ENCODE measurements at places on chromosomes 2 and 18.
A peak's percentile ranks its signal among the peaks of the same experiment; 100 is the strongest.

DNA sequence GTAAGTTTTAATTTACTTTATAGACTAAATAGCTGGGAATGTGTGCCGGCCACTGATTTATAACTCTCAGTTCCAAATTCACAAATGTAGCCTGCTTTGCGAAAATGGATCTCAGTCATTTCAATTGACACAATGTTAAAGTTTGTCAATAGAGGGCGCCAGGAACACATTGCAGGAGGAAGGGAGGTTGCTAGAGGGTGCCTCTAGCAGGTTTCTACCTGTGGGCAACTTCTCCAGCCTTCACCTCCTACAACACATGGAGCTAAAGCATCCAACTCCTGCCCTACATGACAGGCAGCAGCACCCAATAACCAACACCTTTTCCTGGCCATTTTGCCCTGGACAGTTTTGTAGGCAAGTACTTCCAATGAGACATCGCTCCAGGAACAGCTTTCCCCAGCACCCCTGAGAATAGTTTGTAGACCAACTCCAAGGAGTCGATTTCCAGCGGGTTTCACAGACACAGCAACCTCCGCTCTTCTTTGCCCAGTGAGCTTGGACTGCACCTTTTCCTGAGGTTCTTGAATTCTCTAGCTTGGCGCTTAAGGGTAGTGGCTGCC is 784.8 kb upstream of the CDH2 start:
- H3K36me3 ChIP-seq = no peaks in the 10 kb centered on the region
- H3K4me3 ChIP-seq = no peak overlapping the region
- H3K27ac ChIP-seq = no peak overlapping the region
- no peaks in the 10 kb centered on the region for H3K4me1 ChIP-seq
- H3K27me3 ChIP-seq = no peaks in the 10 kb centered on the region

DNA sequence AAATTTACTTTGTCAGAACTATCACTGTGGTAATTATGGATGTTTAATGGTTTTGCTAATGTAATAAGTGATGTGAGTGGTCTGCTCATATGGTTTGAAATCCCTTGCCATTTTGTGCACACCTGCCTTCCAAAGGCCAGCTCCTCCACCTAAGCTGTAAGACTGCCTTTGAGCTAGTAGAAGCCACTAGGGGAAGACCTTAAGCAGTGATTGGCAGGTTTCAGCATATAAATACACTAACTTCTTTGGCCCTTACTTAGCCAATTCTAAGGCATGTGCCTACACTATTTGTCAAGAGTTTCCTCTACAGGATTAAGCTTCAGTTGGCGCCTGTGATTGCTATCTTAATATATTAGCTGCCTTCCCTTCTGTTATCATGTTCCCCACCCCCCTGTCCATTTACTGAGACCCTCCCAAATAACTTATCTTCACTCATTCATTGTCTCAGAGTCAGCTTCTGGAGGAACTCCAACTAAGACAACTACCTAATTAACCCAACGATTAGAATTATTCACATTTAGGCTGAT is 141.1 kb downstream of the MBD5 start:
- DNase-seq = no peak
- H3K27me3 ChIP-seq = no peaks in the 10 kb centered on the region
- H3K4me3 ChIP-seq = no peak overlapping the region
- no peak overlapping the region for H3K27ac ChIP-seq

GRCh38 chr2:45312275-45312674 is 298.8 kb downstream of the SRBD1 start:
- H3K4me1 ChIP-seq = no peaks in the 10 kb centered on the region
- H3K27ac ChIP-seq = no peak overlapping the region
- no peak overlapping the region for H3K4me3 ChIP-seq
- H3K36me3 ChIP-seq = no peaks in the 10 kb centered on the region
- peaks cover 2% of the 10 kb centered on the region for H3K27me3 ChIP-seq

GRCh38 chr2:172021955-172022354 is 22.2 kb downstream of the METAP1D start:
- H3K27ac ChIP-seq = no peak overlapping the region
- no peaks in the 10 kb centered on the region for H3K27me3 ChIP-seq
- H3K36me3 ChIP-seq = no peaks in the 10 kb centered on the region

DNA sequence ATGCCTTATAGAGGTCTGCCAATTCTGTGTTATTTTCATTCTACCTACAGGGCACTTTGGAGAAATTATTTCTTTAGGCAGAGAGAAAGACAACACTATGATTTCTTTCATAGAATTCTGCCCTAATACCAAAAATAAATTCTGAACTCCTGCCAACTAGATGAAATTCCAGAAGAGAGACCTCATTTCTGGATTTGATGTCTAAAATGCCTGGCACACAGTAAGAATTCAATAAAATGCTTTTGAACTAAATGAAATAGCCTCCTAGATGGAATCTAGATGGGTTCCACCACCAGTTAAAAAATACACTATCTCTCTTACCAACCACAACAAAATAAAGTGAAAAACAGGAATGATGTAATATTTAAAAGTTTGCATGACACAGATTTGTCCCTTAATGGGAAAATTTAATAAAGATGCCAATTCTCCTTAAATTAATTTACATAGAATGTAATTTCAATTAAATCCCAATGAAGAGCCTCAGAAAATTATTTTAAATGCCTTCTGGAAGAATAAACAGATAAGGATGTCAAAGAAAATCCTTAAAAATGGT is 75.0 kb downstream of the OSBPL1A start:
- DNase-seq = no peak
- H3K27ac ChIP-seq = no peak overlapping the region
- H3K4me1 ChIP-seq = no peaks in the 10 kb centered on the region
- H3K27me3 ChIP-seq = no peaks in the 10 kb centered on the region
- H3K36me3 ChIP-seq = no peaks in the 10 kb centered on the region
- no peak overlapping the region for H3K4me3 ChIP-seq

DNA sequence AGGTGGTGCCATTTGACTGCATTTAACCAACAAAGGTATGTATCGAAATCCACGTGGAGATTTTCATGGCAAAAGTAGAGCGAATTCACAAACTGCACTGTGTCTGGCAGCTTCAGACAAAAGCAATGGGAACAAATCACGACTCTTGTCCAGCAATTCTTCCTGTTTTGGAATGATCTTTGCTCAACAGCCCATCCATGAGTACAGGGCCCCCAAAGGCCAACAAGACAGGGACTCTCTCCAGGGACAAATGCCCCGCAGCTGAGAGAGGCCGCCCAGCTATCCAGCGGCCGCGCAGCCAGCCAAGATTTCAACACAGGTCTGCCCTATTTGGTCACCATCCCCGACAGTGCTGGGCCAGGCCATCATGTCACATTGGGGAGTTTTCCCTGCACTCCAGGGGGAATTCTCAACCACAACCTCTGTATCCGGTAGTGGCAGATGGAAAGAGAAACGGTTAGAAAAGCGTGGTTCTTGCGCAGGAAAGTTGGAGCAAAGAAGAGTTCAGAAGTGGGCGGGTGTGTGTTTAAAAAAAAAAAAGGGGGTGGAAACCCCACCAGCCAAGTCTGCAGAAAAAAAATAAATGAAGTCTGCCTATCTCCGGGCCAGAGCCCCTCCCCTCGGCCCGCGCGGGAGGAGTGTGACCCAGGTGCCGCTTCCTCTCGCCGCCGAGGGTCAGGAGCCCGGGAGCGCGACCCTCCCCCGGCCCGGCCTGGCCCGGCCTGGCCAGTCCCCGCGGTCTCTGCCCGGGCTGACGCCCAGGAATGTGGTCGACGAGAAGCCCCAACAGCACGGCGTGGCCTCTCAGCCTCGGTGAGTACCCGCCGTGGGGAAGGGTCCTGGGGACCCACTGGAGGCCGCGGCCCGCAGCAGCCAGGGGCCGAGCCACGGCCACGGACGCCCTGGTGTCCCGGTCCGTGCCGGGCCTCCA is at the start of gene GYPC:
Gene GYPC (plus strand): TSS at position 659 of the 931 bp plus-strand sequence. CDS start 106 bp downstream, at position 765.
- DNase-seq = peak; percentile 43
- H3K36me3 ChIP-seq = peaks cover 3% of the 10 kb centered on the region
- H3K27me3 ChIP-seq = peaks cover 18% of the 10 kb centered on the region
- H3K27ac ChIP-seq = peak within 1 kb of the TSS; percentile 81

GRCh38 chr2:143633419-143633818 is 504.2 kb downstream of the ARHGAP15 start:
- no peak for DNase-seq
- H3K4me3 ChIP-seq = no peak overlapping the region

- H3K4me1 ChIP-seq = no peaks in the 10 kb centered on the region
- H3K27ac ChIP-seq = no peak overlapping the region
- H3K27me3 ChIP-seq = no peaks in the 10 kb centered on the region
- no peak overlapping the region for H3K4me3 ChIP-seq
These were observed 29.2 kb downstream of the ATP6V1C2 start for GRCh38 chr2:10750610-10751009.

- H3K4me3 ChIP-seq = no peak overlapping the region
- DNase-seq = no peak
- H3K36me3 ChIP-seq = no peaks in the 10 kb centered on the region
- H3K27ac ChIP-seq = no peak overlapping the region
These were observed 50.8 kb upstream of the MYCN start for GRCh38 chr2:15889442-15890123.

DNA sequence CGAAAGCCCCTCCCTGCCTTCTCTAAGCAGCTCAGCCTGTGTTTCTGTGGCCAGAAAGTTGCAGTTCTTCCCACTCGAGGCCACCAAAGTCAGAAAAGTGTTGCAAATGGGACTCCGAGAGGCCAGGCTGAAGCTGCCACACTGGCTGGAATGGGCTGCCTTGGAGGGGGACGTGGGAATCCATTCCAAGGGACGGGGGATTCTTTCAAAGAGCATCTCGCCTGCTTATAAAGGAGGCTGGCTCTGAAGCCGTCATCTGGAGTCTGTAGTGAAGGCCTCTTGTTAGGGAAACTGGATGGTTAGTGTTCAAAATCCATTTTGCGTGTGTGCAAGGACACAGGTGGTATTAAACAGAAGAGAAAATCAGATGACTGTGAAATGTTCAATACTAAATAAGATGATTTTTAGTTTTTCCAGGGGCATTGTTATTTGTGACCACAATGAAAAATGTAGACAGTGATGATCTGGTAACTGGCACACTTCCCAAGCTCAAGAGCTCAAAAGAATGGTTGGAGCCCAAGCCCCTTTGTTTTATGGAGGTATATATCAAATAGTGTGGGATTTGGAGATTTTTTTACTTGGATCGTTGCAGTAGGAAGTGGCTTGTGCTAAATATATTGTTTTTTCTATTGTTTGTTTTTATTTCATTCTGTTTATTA is 782 bp downstream of the FAM228B start:
- peak overlapping the region; percentile 89 for H3K27ac ChIP-seq
- H3K27me3 ChIP-seq = no peaks in the 10 kb centered on the region
- no peak for DNase-seq
- H3K4me3 ChIP-seq = peak overlapping the region; percentile 87
- H3K4me1 ChIP-seq = no peaks in the 10 kb centered on the region

- H3K27me3 ChIP-seq = no peaks in the 10 kb centered on the region
- no peaks in the 10 kb centered on the region for H3K36me3 ChIP-seq
- no peak overlapping the region for H3K27ac ChIP-seq
- no peak for DNase-seq
- no peak overlapping the region for H3K4me3 ChIP-seq
These were observed 398.3 kb downstream of the ALK start for GRCh38 chr2:29522951-29523669.

- DNase-seq = no peak
- H3K4me1 ChIP-seq = no peaks in the 10 kb centered on the region
- no peaks in the 10 kb centered on the region for H3K27me3 ChIP-seq
- H3K4me3 ChIP-seq = no peak overlapping the region
These were observed 304.4 kb downstream of the ZNF407 start for GRCh38 chr18:74902147-74902455.

GRCh38 chr2:144774809-144775208 is 254.9 kb upstream of the ZEB2 start:
- no peaks in the 10 kb centered on the region for H3K27me3 ChIP-seq
- no peak for DNase-seq
- H3K4me3 ChIP-seq = no peak overlapping the region
- H3K36me3 ChIP-seq = no peaks in the 10 kb centered on the region
- peaks cover 4% of the 10 kb centered on the region for H3K4me1 ChIP-seq

DNA sequence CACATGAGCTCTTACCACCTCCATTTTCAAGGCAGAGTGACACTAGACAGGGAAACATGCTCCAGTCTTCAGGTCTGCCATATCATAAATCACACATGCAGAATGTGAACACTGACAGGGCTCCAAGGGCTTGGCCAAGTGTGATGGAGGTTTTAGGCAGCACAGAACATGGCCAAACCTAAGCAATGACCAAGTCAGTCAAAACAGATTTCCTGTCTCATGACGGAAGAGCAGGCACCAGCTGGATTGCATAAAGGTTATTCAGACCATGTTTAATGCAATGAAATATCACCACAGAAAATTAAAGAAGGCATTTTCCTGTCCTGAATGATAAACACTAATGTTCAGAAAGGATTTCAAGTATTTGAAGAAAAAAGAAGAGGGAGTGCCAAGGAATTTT is 72.5 kb downstream of the SUMO1 start:
- peaks cover 17% of the 10 kb centered on the region for H3K4me1 ChIP-seq
- H3K27me3 ChIP-seq = peaks cover 3% of the 10 kb centered on the region
- no peak for DNase-seq
- H3K27ac ChIP-seq = no peak overlapping the region
- H3K4me3 ChIP-seq = no peak overlapping the region
- no peaks in the 10 kb centered on the region for H3K36me3 ChIP-seq

DNA sequence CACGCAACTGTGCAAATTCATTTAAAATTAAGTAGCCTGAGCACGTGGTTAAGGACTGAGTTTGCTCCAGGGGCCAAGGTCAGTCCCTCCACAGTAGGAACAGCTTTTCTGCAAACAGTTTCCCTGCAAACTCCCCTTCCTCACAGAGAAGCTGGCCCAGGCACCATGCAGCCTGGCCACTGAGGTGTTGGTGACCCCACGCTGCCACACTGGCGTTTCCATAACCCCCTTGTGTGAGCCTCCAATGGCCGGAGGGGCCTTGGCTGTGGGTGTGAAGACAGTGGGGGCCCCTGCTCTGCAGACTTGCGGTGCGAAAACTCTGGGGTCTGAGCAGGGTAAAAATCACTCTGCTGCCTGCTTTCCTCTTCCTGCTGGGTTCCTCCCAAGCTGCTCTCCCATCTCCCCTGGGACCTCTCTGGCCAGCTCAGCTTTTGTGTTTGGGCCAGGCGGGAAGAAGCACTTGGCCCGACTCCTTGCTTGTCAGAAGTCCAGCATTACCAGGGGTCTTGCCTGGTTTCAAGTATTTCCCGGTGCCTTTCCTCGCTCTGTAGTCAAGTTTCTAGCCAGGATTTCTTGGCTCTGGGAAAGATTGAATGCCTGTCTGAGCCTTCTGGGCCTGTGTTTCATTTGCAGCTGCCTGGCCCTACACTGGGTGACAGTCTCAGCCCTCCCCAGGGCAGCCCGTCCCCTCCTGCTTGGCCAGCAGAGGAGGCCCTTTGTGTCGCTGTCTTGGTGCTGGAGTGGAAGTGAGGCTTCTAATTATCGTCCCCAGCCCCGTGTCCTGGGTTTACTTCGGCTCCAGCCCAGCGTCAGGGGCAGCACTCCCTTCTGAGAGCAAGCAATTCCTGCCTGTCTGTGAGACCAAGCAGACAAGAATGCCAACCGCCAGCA is 131.4 kb upstream of the SLC1A4 start:
- no peak for DNase-seq
- no peaks in the 10 kb centered on the region for H3K36me3 ChIP-seq
- no peak overlapping the region for H3K4me3 ChIP-seq
- peaks cover 17% of the 10 kb centered on the region for H3K4me1 ChIP-seq

DNA sequence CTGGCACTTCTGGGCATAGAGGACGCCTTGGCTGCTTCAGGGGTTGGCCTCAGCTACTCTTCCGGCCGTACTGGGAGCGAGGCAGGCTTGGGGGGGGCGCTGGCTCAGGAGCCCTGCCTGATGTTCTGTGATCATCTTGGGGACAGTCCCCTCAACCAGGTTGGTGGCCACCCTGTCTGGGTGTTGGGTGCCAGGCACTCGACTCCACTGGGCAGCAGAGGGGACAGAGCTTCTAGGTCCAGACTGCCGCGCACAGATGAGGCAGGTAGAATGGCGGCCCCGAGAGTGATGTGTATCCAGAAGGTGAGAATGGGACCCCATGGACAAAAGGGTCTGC is 84.9 kb downstream of the ASB1 start:
- no peak overlapping the region for H3K27ac ChIP-seq
- H3K36me3 ChIP-seq = no peaks in the 10 kb centered on the region
- peaks cover 6% of the 10 kb centered on the region for H3K27me3 ChIP-seq
- H3K4me1 ChIP-seq = no peaks in the 10 kb centered on the region
- H3K4me3 ChIP-seq = no peak overlapping the region
- no peak for DNase-seq

All from large intestine (tissue), 12 donors.